ENCODE measurements at places on chromosomes 16 and 17.
A peak's percentile ranks its signal among the peaks of the same experiment; 100 is the strongest.

DNA sequence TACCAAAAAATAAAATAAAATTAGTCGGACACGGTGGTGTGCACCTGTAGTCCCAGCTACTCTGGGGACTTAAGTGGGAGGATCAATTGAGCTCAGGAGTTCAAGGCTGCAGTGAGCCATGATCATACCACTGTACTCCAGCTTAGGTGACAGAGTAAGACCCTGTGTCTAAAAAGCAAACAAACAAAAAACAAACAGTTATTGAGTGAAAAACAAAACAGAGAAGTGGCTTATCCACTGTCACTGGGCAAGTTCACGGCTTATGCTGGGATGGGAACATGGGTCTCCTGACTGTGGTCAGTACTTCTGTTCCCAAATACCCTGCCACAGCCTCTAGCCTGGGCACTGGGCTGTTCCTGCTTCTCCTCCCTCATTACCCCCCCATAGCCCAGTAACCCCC, 9.5 kb upstream of the GRN start:
- no peak for DNase-seq

DNA sequence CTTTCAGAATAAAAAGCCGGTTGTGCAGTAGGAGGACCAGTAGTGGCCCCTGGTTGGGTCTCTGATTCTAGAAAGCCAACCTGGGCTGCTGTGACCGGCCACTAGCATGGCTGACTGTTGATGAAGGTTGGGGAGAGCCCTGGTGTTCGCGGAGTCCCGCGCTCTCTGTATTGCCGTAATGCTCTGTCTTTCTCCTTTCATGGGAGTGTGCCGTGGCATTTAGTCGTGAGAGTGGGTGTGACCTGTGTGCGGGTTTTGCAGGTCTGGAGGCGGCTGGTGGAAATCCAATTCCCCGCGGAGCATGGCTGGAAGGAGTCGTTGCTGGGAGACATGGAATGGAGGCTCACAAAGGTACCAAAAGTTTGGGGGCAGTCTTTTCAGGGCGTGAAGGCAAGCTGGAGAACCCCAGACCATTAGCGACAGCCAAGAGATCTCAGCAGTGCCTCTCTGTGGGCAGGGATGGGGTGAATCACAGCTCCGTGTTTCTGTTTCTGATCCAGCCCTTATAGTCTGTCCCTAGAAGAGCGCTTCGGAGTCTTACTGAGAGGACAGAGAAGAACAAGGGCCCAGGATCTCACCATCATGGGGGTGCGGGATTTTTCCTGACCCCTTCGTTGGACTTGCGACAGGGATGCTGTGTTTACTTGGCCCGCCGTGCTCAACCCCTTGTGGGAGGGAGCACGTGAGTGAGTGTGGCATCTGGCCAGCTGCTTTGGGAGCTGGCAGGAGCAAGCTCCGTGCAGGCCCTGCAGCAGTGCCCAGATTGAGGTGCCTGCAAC, 56.5 kb downstream of the RNF213 start:
- DNase-seq = no peak

DNA sequence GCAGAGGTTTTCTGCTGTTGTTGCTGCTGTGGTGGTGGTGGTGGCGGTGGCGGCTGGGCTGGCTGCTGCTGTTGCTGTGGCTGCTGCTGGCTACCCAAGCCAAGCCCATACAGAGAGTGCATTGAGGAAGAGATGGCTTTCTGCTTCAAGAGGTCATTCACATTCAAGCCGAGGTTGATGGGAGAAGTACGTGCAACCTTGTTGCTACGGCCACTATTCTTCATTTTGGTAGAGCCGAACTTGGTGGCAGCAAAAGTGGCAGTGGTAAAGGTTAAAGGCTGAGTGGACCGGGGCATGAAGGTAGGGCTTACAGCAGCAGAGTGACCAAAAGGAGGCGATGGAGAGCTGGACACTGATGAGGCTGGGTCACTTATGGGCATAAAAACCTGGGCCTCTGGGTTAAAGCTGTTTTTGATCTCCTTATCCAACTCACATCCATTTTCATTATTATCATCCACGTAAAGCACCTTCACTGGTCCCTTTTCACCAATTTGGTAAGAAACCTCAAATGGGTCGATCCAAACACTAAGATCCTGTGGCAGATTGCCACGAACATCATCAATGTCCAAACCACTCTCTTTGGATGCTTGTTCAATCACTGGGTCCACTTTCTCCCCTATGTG, 2.8 kb downstream of the TOB1 start:
- DNase-seq = peak; percentile 52

DNA sequence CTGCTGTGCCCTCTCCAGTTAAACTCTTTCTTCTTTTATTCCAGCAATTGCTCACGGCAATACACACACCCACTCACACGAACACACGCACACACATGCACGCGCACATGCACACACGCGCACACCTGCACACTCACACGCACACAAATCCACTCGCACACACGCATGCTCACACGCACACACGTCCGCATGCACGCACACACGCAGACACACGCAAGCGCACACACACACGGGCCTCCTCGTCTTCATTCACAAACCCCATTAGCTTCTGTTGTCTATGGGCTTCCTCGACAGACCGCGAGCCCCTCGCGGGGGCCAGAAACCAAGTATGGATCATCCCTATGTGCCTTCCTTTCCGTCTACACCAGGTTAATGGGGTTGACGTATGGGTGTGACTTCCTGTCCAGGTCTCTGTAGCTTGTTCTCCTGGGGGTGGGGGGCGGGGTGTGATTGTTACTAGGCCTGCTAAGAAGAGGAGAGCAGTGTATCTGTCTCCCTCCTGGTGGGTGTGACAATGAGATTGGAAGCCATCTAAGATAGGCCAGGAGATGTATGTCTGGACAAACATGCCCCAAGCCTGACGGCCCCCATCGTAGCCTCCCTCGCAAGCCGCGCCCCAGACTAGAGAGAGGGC, 670 bp upstream of the CTF1 start:
- DNase-seq = no peak

DNA sequence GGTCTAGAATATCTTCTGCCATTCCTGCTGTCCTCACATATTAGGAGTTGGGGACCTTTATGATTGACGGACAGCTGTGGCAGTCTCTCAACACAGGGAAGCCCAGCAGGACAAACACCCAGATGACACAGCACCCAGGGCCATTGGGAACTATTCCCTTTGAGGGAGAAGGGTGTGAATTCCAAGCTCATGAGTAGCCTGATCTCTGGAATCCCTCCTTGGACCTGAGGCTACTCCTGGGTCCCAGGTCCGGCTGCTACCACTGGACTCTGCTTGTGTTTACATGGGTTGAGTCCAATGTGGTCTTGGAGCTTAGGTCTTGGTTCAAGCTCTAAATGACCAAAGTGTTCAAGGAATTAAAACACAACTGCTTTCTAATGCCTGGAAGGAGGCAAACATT, 78.9 kb downstream of the SLC6A2 start:
- DNase-seq = no peak

- peak; percentile 81 for DNase-seq
Observed at GRCh38 chr17:17567631-17568030, 23.9 kb downstream of the PEMT start.

DNA sequence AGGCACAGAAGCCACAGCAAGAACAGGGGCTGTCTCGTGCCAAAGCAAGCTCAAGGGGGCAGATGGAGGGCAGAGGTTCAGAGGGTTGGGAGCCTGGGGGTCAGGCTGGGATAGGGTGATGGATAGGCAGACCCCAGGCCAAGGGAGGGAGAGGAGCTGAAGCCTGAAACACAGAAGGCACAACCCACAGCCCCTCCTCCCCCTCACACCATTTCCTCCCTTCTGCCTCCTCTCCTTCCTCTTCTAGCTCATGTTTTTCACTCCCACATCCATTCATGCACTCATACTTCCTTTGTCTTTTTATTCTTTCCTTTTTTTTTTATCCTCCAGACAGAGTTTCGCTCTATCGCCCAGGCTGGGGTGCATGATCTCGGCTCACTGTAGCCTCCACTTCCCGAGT, 61.1 kb downstream of the SOCS1 start:
- no peak for DNase-seq

DNA sequence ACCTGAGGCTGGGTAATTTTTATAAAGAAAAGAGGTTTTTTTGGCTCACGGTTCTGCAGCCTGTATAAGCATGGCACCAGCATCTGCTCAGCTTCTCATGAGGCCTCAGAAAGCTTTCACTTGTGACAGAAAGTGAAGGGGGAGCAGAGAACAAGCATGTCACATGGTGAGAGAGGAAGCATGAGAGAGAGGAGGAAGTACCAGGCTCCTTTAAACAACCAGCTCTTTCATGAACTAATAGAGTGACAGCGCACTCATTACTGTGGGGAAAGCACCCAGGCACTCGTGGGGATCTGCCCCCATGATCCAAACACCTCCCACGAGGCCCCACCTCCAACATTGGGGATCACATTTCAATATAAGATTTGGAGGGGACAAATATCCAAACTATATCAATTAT, 86.8 kb downstream of the USP32 start:
- no peak for DNase-seq

DNA sequence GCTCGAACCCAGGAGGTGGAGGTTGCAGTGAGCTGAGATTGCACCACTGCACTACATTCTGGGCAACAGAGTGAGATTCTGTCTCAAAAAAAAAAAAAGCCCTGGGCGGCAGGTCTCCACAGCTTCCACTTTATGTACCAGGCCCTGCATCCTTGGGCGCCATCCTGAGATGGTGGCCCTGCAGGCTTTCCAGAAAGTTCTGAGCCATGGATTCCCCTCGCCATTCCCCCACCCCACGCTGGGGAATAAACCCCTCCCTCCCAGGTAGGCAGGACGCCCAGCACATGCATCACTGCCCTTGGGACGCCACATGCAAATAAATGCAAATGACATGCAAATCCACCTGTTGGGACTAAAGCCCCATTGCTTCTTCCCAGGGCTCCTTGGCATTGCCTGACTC, 13.8 kb upstream of the ZNF469 start:
- no peak for DNase-seq

DNA sequence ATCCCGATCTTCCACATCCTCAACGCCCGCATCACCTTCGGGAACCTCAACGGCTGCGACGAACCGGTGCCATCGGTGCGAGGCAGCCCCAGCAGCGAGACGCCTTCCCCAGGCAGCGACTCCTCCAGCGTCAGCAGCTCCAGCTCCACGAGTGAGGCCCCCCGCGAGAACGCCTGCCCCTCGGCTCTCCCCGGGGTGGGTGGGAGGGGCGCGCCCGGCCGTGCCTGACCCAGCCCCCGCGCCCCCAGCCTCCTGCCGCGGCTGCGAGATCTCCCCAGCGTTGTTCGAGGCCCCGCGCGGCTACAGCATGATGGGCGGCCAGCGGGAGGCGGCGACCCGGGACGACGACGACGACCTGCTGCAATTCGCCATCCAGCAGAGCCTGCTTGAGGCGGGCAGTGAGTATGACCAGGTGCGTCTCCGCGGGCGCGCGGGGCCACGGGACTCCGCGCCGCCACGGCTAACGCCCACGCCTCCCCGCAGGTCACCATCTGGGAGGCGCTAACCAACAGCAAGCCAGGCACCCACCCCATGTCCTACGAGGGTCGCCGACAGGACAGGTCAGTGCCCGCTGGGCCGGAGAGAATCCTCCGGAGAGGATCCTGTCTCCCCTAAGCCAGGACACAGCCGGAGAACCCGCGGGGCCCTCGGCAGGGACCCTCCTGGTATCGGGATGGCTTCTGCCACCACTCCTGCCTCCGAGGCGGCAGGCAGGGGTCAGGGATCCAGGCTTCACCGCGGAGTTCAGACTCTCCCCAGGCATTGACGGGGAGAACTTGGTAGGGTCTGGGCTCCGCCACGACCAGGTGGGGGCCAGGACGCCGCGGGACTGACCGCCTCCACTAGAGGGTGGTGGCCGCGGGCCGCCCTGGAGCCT, 10.1 kb downstream of the CORO6 start:
- no peak for DNase-seq

DNA sequence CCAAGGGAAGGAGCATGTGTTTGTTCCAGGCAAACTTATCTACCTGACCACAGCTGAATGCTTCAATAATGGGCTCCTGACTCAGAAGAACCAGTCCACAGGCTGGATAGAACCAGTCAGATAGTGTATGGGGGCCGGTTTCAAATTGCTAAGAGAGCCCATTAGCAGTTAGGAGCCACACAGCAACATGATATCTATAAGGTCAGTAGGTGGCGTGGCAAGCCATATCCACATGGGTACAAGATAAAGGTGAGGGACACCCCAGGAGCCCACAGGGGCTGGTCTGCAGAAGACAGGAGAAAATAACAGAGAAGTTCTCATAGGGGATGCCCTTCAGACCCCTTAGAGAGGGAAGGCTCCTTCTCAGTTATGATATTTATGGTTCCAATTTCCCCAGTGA, 31.6 kb upstream of the CDRT15 start:
- DNase-seq = no peak

DNA sequence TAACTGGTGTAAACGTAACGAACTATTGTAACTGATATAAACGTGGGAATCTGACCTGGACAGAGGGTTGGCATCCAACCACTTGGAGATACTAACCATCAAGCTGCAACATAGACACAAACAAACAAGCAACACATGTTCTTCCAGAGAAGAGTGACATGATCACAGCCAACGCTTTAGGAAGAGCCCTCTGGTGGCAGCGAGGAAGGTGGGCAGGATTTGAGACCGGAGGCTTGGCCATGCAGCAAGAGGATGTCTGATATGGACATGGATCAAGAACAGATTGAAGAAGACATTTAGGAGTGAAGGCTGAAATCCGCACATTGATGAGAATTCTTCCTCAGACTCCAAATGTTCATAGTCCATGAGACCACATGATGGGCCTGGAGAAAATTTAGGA, 40.3 kb upstream of the TNRC6A start:
- DNase-seq = peak; percentile 60

GRCh38 chr16:50396761-50397535, 28.2 kb upstream of the BRD7 start:
- peak; percentile 73 for DNase-seq

DNA sequence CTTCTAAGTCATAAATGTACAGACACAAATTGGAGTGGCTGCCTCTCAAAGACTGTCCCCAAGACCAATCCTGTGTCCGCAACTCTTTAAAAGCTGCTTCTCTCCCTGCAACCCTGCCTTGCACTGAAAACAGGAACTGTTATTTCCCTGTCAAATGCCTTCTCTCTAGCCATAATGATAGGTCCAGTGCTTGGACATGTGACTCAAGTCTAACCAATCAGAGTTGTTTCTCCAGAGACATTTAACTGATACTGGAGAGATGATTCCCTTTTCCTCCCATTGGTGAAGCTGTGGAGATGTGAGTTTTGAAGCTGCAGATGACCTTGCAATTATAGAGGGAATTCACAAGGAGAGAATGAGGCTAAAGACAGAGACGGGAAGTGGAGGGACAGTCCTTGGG, 253.3 kb upstream of the CDH5 start:
- DNase-seq = no peak
